ENCODE measurements at places on chromosomes 7 and 10.

- no peak for DNase-seq
Observed at GRCh38 chr7:16543456-16543855, 16.8 kb downstream of the LRRC72 start.

GRCh38 chr7:28243861-28244260, 63.3 kb upstream of the JAZF1 start:
- DNase-seq: no peak

- DNase-seq: no peak
Observed at GRCh38 chr10:12332572-12333379, 16.6 kb upstream of the CAMK1D start.

DNA sequence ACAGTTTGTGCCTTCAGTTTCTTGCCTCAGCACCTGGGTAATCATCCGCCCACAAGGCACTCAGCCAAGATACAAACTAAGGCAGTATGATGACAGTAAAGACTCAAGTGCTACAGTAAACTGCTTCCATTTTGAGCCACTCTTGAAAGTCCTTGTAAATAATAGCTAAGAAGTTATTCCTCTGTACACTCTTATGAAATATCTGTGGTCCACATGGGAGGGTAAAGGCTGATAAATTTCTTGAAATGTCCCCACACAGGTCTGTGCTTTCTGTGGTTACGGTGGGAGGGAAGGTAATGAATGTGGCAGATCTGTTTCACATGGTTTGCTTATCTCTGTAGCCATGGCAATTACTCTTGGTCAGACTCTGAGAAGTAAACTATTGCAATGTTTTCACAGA, 551.0 kb upstream of the ZWINT start:
- no peak for DNase-seq

DNA sequence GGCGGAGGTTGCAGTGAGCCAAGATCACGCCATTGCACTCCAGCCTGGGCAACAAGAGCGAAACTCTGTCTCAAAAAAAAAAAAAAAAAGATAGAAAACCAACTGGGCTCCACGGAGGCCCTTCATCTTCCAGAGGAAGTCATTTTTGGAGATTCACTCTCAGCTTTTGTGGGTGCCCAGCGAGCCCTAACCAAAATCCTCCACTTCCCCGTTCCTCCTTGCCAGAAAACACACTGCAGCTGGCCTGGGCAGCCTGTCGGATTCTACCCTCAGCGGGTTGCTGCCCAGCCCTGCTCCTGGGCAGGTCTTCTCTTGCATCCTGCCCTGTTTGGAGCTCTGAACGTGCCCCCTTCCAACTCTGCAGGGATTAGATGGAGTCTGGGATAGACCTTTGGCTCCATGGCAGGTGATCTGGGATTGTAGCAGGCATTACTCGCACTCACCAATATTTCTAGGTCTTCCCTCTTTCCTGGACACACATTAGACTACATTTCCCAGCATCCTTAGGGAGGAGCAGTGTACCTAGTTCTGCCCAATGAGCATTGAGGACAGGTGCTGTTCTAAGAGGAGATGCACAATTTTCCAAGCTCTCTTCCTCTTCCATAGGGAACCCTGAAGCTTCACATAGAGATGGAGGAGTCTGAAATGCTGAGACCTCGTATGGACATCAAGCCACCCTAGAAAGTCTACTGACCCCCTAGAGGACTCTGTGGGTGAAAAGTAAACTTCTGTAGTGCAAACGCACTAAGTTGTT, 4.6 kb downstream of the GRID2IP start:
- no peak for DNase-seq

- no peak for DNase-seq
Observed at GRCh38 chr10:126904516-126904817, 761 bp upstream of the DOCK1 start.

DNA sequence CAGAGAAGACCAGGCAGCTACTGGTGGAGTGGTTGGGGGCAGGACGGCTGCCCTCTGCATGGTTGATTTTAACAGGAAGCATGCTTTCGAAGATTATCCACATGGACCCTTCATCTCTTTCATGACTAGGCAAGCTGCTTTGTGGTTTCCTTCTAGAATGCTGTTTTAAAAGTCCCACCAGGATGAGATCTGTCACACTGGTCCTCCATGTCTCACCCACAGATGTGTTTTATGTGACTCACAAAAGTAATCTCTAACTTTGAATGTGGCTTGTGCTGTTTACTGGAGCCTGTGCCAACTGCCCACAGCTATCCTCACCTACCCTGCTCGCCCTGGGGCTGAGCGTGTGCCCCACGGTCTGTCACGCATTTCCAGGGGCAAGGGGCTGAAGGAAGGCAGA, 188.8 kb downstream of the GFRA1 start:
- no peak for DNase-seq

DNA sequence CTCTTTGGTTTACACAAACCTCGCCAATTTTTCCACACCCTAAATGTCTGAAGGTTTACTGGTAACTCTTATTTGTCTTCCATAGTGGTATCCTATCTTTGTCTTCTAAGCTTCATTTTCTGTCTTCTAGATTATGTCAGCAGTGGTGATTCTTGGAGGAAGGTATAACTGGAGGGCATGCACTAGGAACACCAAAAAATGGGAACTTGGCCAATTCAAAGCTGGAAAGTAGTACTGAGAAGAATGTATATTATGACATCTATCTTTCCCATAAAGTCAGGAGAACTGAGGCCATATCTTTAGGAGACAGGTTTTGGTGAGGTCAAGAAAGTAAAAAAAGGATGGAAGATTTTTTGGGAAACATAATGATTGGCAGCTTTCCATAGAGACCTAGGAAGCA, 113.3 kb downstream of the CPEB3 start:
- DNase-seq: no peak

DNA sequence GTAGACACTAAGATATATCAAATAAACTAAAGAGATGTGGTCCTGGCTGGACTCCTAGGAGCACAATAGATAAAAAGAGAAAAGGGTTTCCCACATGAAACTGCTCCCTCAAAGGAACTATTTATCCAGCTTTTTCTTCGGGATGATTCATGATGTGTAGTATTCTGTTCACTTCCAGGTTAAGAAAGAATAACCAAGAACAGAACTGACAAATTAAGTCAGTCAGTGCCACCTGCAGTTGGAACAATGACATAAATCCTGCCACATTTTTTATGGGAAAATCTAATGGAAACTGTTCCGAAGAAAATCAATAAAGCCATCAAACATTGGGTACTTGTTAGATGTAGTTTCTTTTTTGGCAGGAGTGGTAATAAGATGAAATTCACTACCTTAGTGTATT, 87.1 kb downstream of the POLR1F start:
- DNase-seq: no peak

DNA sequence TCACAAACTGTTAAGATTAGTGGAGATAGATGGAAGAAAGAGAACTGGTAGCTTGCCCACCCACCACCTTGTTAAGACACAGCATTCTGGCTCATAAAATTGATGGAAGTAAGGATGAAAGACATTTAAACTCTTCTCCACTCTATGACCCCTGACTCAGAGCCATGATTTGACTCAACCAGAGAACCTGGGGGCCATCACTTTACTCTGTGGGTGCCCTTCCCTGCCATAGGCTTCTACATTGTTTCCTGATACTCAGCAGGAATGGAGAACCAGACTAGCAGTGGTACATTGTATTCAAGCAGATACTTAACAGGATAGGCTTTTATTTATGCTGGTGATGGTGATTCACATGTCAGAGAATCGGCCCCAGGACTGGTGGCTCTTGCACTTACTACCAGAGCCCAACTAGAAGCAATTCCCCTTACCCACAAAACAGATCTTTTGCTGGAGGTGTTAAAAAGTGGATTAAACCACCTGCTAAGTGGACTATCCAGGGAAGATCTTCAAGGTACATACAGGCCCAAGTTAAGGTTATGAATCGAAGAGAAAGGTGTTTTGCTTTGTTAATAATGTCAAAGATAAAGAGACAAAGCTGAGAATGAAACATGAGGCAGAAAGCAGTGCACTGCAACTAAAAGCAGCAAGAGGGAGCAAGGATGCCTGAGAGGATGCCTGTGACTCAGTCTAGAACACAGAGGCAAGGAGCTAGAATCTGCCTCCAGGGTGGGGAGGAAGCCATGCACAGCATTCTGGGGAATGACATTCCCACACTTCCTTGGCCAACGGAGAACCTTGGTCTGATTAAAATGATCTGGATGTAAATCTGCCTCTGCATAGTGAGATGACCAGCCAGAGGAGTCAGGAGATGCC, 36.0 kb upstream of the GLI3 start:
- DNase-seq: no peak

DNA sequence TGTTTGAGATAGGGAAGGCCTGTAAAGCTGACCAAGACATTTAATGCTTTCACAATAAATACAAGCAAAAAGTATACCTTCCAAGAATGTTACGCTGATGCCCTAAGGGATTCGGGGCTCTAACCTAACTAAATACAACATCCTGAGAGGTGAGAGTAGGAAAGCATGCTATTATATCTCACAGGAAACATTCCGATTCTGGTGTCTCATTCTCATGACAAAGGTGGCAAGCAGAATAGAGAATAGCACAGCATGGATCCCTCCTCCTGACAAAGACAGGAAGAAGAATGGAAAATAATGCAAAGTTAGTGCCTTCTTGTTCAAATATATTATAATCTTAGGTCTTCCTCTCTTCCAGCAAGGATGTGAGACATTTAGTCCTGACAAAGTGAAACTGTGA, 504.3 kb downstream of the TFEC start:
- DNase-seq: no peak

DNA sequence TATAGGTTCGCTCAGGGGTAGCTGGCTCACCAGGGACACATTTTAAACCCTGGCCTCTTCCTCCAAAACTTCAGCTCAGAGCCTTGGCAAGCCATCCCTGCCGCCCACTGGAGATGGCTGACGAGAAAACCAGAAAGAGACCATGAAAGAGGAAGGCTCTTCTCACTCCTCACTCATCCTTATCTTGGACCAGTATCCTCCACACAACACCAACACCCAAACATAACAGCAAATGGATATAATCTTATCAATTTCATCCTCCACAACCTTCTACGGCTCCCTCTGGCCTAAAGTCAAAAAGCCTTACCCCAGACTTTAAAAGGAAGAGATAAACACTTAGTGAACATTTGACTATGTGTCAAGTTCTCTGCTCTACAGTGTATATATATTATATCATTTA, 26.9 kb downstream of the DLG5 start:
- DNase-seq: no peak

DNA sequence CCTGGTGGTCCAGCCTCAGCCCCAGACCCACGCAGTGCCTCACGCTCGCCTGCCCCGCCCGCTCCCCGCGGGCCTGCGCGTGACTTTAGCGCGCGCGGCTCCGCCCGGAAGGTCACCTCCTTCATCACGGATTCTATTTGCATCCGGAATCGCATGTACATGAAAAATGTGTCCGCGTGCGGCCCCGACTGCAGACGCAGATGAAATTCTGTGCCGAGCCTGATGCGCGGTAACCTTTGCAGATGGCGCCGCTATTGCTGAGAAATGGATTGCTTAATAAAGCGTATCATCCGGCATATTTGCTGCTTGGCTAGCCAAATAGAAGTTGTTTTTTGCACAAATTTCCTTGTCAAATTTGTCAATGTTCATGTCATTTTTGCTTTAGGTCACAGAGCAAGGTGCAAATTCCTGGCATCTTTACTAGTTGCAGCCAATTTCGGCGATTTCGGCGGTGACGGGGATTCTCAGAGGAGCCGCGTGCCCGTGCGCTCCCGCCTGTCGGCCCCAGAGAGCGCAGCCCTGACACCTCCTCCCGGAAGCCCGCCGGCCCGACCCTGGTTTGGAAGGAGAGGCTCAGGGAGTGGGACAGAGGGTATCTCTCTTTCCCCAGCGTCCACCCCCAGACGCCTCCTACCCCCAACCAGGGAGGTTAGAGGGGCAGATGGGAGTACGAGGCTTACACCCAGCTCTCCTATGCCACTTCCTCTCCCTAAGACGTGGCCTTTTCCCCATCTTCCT, 85.9 kb upstream of the PAX2 start:
- DNase-seq: no peak

DNA sequence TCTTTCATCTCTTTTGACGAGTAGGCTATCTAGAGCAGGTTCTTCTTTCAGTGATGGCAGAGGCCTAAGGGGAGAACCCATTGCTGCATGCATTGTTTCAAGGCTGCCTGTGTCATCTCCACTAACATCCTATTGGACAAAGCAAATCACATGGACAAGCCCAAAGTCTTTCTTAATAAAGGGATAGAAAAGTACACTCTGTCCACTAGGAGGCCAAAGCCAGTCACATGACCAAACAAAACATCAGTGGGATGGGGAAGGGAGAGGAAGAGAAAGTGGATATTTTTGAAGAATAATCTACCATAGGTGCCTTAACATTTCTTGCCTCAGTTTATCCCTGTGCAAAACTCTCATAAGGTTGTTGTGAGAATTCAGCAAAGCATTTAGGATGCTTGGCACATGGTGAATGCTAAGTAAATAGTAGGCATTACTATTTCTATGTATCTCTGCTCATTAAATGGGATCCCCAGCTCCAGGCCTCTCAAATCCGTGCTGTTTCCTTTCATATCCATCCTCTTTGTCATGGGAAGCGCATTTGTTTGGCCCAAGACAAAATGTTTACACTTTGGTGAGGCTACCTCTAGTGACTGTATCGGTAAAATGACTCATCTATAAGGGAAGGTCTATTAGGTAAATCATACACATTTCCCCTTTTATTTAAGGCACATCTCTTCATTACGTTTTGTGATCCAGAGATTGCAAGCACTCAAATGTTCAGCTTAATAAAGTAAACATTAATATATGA, 16.7 kb upstream of the CADPS2 start:
- no peak for DNase-seq

GRCh38 chr10:78178940-78179339, 145.3 kb downstream of the RPS24 start:
- no peak for DNase-seq

DNA sequence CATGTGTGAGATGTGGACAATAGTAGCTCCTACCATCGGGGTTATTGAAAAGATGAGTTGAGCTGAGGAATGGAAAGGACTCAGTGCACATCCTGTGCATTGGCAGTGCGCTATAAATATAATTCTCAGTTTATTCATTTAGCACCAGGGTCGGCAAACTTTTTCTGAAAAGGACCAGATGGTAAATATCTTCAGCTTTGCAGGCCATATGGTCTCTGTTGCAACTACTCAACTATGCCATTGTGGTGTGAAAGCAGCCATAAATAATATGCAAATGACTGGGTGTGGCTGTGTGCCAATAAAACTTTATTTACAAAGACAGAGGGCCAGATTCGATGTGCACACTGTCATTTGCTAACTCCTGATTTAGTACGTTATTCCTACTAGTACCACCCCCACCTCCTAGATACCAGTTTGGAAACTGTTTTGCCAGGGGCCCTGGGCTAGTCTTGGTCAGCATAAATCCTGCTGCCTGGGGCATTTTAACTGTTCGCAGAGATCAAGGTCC, 422.9 kb upstream of the MKI67 start:
- DNase-seq: no peak

DNA sequence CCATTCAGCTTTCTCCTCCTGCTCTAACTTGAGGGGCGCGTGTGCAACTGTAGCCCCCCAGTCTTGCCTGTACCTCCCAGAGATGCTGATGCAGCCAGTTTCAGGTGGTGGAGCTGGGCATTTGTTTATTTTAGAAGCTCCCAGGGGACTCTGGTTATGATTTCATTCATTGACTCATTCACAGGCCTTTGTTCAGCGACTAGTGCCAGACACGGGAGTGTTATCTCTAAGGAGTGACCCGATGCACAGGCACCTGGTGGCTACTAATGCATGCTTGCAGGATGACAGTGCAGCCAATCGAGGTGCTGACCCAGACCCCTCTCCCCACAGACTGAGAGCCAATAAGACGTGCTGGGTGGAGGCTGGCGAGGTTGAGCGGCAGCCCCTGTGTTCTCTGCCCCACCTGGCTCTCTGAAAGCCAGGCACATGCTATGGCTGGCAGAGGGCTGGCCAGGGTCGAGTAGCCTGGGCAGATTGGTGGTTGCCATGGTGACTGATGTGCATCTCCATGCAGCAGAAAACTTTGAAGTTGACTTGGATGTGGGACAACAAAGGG, 19.7 kb upstream of the SLC18A2 start:
- no peak for DNase-seq
